ENCODE measurements at places on chromosomes 11 and 22.

DNA sequence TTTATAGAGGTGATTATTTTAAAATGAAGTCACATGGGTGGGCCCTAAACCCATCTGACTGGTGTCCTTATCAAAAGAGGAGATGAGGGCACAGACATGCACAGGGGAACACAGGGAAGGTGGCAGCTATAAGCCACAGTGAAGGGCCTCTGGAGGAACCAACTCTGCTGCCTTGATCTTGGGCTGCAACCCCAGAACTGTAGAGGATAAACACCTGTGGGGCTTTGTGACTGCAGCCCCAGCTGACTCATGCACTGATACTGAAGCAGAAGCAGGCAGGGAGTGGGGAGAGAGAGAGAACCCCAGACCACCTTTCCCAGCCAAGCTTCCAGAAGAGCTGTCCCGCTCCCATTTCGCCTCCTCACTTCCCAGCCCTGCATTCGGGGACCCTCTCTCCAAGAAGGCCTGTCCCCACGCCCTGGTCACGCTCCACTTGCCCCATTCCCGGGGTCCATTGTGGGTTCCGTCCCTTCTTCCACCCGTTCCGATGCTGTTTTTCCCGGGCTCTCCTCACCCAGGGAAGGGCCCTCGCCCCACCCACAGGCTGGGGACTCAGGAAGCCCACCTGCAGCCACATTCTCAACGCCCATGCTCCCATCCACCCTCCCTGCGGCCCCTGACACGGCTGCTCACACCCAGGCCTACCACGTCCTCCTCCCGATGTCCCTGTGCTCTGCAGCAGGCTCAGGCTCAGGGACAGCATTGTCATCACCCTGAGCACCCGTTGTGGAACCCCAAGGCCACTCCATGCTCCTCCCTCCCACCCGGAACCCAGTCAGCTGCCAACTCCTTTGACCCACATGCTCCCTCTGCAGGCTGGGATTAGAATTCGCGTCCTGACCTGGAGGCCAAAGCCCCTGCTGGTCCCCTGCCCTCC is 90.8 kb upstream of the SHANK2 start:
- H3K36me3 ChIP-seq, result no peaks in the 10 kb centered on the region
- DNase-seq, result no peak

DNA sequence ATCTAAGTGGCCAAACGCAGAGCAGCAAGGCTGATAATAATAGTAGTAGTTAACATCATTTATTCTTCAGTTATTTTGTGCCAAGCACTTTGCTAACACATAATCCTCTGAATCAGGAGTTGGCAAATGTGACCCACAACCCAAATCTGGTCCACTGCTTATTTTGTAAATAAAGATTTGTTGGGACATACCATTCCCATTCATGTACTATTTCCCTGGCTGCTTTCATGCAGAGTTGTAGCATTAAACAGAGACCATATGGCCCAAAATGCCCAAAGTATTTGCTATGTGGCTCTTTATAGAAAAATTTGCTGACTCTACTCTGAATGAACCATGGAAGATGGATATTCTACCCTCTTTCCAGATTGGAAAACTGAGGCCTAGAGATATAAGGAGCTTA is 50.3 kb downstream of the COMMD9 start:
- H3K27me3 ChIP-seq, result no peaks in the 10 kb centered on the region
- no peak overlapping the region for H3K27ac ChIP-seq
- no peak for DNase-seq

DNA sequence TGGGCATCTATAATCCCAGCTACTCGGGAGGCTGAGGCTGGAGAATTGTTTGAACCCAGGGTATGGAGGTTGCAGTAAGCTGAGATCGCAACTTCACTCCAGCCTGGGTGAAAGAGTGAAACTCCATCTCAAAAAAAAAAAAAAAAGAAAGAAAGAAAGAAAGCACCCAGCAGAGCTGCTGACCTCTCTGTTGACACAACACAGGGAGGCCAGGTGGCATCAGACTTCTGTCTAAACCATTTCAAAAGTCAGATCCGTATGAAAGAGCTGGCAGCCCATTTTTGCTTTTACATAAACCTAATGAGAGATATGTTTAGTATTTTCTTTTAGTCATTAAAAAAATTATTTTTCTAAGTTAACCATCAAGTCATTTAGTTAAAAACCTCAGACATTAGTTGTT is 64.4 kb upstream of the RRM1 start:
- H3K4me1 ChIP-seq, result peaks cover 25% of the 10 kb centered on the region
- H3K36me3 ChIP-seq, result peaks cover 5% of the 10 kb centered on the region
- no peaks in the 10 kb centered on the region for H3K27me3 ChIP-seq
- no peak for DNase-seq

DNA sequence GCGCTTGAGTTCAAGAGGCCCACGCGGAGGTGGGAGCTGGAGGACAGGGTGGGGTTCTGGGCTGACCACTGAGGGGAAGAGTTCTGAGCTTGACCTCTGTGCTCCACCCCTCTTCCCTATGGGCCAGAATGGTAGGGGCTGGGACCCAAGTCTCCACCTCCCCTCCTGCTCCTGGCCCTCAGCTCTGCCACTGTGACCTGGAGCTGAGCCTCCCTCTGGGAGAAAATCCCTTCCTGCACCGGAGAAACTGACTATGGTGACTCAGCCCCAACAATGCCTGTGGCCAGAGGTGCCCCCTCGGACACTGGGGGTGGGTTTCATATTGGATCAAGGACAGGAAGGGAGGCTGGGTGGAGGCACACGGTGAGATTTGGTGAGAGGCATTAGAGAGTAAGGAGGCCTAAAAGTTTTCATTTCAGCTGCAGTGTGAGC is 23.0 kb downstream of the RELT start:
- no peaks in the 10 kb centered on the region for H3K36me3 ChIP-seq
- H3K27ac ChIP-seq, result no peak overlapping the region
- no peak overlapping the region for H3K4me3 ChIP-seq
- DNase-seq, result no peak
- H3K4me1 ChIP-seq, result peaks cover 6% of the 10 kb centered on the region
- H3K27me3 ChIP-seq, result no peaks in the 10 kb centered on the region

DNA sequence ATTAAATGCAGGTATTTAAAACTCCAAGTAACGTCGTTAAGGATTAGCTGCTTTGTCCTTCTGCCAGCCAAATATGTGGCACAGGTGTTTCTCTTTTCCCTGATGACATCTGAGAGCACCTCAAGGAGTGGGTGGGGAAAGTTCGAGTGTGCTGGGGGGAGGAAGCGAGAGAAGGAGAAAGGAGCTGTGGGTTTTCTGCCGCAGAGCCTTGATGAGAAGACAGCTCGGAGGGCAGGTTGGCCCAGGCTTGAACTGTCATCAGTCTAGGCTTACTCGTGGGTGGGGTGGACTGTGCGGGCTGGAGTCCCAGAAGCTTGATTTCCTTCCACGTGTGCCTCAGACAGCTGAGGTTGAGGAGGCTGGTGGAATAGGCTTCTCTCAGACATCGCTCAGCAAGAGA is 15.2 kb upstream of the SORL1-AS1 start:
- H3K27ac ChIP-seq, result no peak overlapping the region
- peaks cover 62% of the 10 kb centered on the region for H3K4me1 ChIP-seq
- H3K36me3 ChIP-seq, result no peaks in the 10 kb centered on the region
- no peak overlapping the region for H3K4me3 ChIP-seq
- no peaks in the 10 kb centered on the region for H3K27me3 ChIP-seq
- no peak for DNase-seq

- peak overlapping the region; percentile 38 for H3K4me3 ChIP-seq
- H3K27me3 ChIP-seq, result peaks cover 16% of the 10 kb centered on the region
- H3K27ac ChIP-seq, result no peak overlapping the region
- DNase-seq, result peak; percentile 72
These were observed 88.6 kb upstream of the KCNQ1OT1 start for GRCh38 chr11:2788168-2789071.

DNA sequence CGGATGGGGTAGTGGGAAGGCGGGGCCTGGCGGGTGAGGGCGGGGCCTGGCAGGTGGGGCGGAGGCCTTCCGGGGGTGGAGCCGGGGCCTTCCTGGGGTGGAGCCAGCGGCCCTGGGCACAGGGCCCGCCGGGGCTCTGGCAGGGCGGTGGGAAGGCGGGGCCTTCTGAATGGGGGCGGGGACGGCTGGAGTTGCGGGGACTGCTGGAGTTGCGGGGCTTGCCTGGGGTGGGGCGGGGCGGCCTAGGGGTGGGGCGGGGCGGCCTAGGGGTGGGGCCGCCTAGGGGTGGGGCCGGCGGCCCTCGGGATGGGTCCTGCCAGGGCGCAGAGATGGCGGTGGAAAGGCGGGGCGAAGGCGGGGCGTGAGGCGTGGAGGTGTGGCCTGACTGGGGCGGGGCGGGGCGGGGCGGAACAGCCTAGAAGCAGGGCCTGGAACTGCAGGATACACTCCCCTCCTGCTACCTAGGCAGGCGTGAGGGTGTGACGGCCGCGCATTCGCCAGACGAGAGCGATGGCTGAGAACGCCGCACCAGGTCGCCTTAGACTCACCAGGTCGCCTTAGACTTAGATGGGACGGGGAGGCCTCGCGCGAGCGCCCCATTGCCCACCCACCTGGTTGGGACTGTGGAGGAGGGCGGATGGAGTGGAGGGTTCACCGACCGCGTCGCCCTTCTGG is 19.3 kb downstream of the RRP7A start:
- H3K4me3 ChIP-seq, result no peak overlapping the region
- H3K27me3 ChIP-seq, result no peaks in the 10 kb centered on the region
- H3K4me1 ChIP-seq, result no peaks in the 10 kb centered on the region
- no peak for DNase-seq
- no peaks in the 10 kb centered on the region for H3K36me3 ChIP-seq

- H3K4me1 ChIP-seq, result peaks cover 6% of the 10 kb centered on the region
- DNase-seq, result no peak
- H3K4me3 ChIP-seq, result no peak overlapping the region
- H3K36me3 ChIP-seq, result no peaks in the 10 kb centered on the region
These were observed 269.3 kb upstream of the ANO3 start for GRCh38 chr11:26062660-26063059.

DNA sequence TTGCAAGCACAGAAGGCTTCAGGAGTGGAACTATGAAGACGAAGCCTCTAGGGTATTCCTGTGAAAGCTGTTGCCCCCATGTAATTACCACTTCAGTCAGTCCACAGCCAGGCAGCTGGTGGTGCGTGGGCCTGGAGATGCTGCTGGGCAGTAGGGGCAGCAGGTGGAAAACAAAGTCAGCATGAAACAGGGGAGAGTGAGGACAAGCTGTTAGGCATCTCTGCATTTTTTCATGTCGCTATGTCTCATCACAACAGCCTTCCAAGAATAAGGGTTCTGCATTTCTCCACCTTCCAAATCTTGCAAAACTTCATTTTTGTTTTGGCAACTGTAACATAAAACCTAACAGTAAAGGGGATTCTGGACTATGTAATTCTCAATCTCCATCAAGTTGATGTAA is 757.5 kb downstream of the NELL1 start:
- no peaks in the 10 kb centered on the region for H3K27me3 ChIP-seq
- no peak overlapping the region for H3K4me3 ChIP-seq
- H3K27ac ChIP-seq, result no peak overlapping the region
- no peak for DNase-seq
- no peaks in the 10 kb centered on the region for H3K4me1 ChIP-seq

DNA sequence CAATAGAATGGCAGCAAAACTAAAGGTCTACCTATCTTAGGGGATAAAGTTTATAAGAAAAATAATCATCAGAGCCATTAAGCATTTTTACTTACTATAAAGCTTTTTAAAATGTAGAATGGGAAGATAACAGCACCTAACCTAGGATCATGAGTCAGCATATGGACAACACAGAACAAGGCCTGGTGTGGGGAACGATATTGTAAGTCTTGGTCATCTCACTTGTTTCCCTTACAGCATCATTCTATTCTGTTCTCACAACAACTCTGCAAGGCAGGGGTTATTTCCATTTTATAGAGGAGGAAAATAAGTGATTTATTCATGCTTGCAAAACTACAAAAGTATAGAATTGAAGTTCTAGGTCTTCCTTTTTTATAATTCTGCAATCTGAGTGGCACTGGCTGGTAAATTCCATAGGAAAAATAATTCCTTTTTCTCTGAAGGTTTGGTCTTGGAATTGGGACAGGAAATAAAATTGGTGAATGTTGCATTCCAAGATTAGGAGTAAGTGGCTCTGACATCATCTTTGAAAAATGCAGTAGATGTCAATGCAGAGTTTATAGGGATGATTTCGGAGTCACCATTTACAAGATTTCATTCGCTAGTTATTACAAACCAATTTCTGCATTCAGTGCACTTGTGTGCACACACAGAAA is 423.0 kb downstream of the DYNC2H1 start:
- peaks cover 31% of the 10 kb centered on the region for H3K4me1 ChIP-seq
- H3K27ac ChIP-seq, result peak overlapping the region; percentile 69
- DNase-seq, result no peak
- no peaks in the 10 kb centered on the region for H3K36me3 ChIP-seq
- H3K4me3 ChIP-seq, result no peak overlapping the region

Measured in chondrocyte (in vitro differentiated cells).